ENCODE measurements at places on chromosomes 4 and X.

GRCh38 chr4:112181358-112182000 lies 36.2 kb downstream of the FAM241A start:
- no peak for DNase-seq

DNA sequence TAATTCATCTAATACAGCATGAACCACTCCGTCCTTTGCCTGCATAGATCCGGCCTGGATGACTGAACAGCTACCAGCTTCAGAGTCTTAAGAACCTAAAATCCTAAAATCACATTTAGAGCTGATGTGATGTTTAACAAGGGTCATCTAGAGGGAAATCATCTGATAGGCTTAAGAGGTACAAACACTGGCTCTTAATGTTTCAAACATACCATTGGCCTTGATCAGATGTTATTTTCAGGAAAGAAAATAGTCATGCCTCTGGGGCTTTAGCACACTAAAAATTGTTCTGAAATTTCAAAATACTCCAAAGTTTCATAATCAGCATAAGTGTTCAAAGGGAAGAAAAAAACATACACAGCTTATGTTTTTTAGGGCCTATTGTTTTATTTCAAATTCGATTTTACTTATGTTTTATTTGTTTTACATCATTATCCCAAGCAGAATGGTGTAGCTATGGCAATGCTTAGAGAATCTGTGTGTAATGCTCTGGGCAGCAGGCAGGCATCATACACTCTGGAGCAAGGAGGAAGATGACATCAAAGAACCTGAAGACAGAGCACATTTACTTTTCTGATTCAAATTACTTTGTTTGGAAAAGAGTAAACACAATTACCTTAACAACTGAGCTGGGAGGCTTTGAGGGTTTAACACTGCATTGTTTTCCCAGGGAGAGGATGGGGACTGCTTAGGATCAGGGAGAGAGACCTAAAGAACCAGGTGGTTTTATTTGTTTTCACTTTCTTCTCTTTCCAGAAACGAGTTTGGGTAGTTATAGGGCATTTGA lies 25.3 kb upstream of the LEF1 start:
- DNase-seq, result no peak

- no peak for DNase-seq
Measured at GRCh38 chr4:98305576-98305975, 44.4 kb downstream of the RAP1GDS1 start.

DNA sequence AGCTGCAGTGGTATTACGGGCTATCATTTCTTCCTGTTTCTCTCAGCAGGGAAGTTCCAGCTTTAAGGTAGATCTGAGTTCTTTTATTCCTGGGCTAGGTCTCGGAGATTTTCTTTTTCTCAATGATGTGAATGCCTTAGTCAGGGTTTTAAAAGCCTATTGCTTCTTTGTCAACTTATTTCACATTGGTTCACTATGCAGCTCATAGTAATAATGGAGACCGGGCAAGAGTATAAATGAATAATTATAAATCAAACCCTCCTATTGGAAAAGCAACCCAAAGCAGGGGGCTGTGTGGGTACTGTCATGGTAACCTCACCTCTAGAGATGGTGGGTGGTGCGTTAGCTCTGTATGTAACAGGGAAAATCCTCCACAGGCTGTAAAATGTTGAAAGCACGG lies 563.6 kb downstream of the RPA4 start:
- DNase-seq, result no peak

DNA sequence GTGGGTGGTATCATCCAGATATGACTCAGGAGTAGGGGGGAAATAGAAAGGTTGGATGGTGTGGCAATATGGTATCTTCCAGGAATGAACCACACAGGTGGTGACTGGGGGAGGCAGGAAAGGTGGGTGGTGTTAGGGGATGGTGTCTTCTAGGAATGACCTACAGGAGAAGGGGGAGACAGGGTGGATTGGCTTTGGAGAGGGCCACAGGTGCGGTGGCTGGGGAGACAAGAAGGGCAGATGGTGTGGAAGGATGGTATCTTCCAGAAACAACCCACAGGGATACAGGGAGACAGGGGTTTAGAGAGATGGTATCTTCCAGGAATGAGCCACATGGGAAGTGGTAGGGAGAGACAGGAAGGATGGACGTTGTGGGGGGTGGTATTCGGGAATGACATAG lies 64.0 kb downstream of the MAOA start:
- DNase-seq, result no peak

- DNase-seq, result no peak
Measured at GRCh38 chr4:143667461-143667860, 33.0 kb downstream of the FREM3 start.

DNA sequence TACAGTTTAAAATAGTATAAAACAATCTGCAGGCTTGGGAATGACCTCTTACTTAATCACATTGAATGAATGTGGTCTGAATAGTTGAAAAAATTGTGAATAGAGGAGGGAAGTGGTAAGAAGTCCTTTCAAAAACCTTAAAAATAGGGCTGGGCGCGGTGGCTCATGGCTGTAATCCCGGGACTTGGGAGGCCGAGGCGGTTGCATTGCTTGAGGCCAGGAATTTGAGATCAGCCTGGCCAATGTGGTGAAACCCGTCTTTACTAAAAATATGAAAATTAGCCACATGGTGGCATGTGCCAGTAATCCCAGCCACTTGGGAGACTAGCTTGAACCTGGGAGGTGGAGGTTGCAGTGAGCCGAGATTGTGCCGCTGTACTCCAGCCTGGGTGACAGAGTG lies 36.5 kb downstream of the HERC3 start:
- no peak for DNase-seq

- DNase-seq, result no peak
Measured at GRCh38 chrX:111568354-111568753, 56.9 kb downstream of the SERTM2 start.

GRCh38 chr4:87365348-87365747 lies 25.6 kb downstream of the HSD17B11 start:
- no peak for DNase-seq

- DNase-seq, result no peak
Measured at GRCh38 chr4:88759895-88760290, 62.3 kb upstream of the NAP1L5 start.

DNA sequence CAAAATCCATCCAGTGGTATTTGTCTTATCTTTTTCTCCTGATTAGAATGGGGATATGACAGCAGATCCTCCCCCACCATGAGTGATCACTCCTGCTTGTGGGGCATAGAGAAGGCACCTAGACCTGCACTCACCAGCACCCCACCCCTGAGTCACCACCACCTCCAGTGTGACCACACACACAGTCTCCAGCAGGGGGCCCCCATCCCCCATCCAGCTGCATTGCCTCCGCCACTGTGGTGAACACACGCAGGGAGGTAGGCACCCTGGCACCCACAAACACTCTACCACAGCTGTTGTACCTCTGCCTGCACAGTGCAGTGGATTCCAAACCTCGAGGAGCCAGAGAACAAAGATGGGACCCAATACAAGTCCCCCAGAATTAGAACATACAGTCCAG lies 9.0 kb upstream of the MAGEA8 start:
- peak; percentile 15 for DNase-seq

- DNase-seq, result no peak
Measured at GRCh38 chr4:19133315-19133714, 1111.8 kb upstream of the LCORL start.

- DNase-seq, result no peak
Measured at GRCh38 chrX:17374619-17375366, at the start of gene NHS. Gene NHS (plus strand): TSS chrX:17375200. CDS start chrX:17375758, 558 bp downstream.

GRCh38 chrX:140050906-140051305 lies 85.6 kb upstream of the CXorf66 start:
- no peak for DNase-seq

- no peak for DNase-seq
Measured at GRCh38 chr4:183920512-183920911, 15.4 kb downstream of the STOX2 start.

DNA sequence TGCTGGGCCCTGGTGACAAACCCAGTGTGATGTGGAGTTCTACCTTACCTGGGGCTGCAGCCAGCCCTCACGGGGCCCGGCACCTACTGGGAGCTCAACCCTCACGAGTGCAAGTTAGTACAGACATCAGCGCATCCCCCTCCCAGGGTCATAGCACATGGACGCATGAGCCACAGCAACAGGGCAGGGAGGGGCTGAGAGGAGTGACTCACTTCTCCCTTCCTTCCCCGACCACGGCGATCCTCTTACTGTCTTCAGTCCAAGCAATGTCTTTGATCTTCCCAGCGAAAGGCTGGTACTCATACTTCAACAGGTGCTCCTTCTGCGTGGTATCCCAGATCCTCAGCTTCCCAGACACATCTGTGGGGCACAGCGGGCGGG lies 17.8 kb downstream of the WDR1 start:
- no peak for DNase-seq

DNA sequence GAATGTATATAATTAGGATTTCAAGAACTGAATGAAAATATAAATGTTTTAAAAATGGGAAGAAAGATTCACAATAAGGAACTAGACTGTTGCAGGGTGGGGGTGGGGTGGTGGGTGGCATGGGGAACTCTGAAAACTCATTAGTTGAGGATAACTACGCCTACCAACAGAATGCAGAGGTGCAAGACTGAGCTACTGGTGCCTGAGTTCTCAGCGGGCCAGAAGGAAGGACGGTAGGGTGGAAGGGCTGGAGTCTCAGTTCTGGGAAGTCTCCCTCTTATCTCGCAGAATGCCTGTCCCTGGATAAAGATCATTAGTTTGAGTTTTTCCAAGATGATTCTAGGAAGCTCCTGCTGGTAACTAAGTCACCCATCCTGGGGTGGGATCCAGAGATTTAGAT lies 1.3 kb upstream of the SOD3 start:
- DNase-seq, result no peak

DNA sequence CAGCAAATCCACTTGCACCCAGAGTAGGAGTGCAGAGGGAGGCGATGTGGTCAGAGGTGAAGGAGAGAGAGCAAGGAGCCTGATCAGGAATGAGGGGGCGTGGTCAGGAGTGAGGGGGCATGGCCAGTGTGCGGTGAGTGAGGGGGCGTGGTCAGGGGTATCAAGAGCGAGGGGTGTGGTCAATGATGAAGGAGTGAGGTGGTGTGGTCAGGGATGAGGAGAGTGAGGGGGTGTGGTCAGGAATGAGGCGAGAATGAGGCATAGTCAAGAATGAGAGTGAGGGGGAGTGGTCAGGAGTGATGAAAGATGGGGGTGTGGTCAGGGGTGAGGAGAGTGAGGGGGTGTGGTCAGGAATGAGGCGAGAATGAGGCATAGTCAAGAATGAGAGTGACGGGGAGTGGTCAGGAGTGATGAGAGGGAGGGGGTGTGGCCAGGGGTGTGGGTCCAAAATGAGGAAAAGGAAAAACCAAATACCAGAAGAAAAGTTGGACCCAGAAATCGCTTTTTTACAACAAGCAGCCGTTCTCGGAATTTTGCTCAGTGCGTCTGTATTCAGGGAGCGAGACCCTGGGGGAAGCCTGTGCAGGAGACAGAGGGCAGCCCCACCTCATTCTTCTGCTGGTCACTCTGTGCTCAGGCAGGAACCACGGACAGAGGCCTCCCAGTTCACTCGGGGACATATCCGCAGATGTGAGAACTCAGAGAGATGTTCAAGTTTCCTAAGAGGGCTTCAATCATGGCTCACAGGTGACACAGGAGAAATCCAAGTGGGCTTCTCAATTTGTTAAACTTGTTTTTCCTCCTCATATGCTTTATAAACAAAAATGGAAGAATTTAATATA lies 47.5 kb downstream of the MAGEA1 start:
- no peak for DNase-seq

GRCh38 chr4:146134761-146135445 lies 40.6 kb upstream of the LSM6 start:
- DNase-seq, result no peak

Data from stimulated activated CD4-positive, alpha-beta T cell treated with anti-CD3 and anti-CD28 coated beads, Interleukin-15, amount 100 ng/mL, for 1 hour (primary cell).